ENCODE measurements at places on chromosomes 3 and 15.

- no peak for DNase-seq
These were observed 218.5 kb upstream of the PRICKLE2 start for GRCh38 chr3:64443546-64444381.

GRCh38 chr3:119647171-119647570, 13.2 kb downstream of the POPDC2 start:
- DNase-seq, result no peak

- no peak for DNase-seq
These were observed 474.0 kb downstream of the FGF12 start for GRCh38 chr3:192253138-192253887.

DNA sequence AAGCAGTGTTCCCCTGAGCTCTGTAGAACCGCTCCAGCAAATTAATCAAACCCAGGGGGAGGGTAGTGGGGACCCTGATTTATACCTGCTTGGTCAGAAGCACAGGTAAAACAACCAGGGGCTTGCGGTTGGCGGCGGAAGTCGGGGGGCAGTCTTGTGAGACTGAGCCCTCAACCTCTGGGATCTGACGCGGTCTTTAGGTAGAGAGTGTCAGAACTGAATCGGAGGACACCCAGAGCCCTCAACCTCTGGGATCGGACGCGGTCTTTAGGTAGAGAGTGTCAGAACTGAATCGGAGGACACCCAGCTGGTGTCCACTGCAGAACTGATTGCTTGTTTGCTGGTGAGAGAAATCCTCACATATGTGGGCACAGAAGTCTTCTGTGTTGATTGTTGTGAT, 12.9 kb upstream of the PAQR5 start:
- DNase-seq, result no peak

GRCh38 chr3:120264963-120265362, 20.1 kb downstream of the GPR156 start:
- DNase-seq, result no peak

GRCh38 chr15:39317225-39317624, 263.7 kb upstream of the THBS1 start:
- no peak for DNase-seq

- DNase-seq, result no peak
These were observed 24.7 kb downstream of the GXYLT2 start for GRCh38 chr3:72912532-72912931.

- no peak for DNase-seq
These were observed 14.3 kb downstream of the WNT7A start for GRCh38 chr3:13865581-13865980.

DNA sequence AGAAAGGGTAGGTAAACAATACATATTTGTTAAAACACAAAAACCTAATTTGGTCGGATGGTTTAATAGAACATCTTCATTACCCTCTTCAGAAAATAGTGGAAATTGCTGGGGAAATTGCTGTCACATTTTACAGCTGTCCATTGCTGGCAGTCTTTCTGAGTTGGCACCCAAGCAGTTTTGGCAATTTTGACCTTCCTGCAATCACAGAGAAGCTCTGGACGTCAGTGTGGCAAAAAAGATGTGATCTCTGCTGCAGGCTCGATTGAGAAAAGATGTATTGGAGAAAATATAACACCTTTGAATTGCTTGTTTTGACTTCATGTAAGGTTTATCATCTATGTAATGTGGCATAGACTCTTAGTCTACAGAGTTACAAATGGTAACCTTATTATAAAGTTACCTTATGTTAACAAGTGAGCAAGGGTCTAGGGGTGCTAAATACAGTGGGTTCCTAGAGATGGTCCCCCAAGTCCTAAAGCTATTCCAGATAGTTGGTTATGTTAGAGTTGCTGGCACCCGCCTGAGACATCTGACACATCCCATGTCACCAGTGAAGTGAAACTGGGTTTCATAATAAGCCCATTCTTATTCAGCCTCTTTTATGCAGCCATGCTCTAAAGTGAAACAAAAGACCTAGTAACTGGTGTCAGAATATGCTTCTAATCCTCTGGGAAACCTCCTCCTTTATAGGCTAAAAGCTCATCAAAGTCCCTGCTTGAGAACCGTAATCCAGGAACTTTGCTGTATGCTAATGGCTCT, 14.0 kb downstream of the UBE2E1 start:
- no peak for DNase-seq

DNA sequence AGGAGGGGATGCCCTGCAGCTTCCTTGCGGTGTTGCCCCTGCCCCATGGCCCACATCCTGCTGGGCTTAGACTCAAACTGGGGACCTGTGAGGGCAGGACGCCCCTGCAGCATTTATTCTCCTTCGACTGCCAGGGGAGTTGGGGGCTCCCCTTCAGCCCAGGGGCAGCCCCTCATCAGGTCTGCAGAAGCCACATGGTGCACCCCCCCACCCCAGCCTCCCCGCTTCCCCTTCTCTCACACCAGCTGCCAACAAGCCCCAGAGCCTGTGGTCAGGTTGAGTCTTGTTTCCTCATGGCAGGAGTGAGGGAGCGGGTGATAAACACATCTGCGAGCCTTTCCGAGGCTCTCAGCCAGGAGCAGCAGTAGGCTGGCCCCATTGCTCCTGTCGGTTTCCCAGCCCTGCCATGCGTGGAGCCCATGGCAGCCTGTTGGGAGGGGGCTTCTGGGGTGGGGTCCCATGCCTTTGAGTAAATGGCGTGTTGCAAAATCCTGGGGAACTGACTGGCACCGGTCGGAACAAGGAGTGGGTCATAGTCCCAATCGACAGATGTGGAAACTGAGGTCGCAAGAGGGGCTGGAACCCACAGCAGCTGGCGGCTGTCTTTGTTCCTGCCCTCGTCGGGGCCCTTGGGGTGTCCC, 27.8 kb downstream of the WNT7A start:
- DNase-seq, result no peak

DNA sequence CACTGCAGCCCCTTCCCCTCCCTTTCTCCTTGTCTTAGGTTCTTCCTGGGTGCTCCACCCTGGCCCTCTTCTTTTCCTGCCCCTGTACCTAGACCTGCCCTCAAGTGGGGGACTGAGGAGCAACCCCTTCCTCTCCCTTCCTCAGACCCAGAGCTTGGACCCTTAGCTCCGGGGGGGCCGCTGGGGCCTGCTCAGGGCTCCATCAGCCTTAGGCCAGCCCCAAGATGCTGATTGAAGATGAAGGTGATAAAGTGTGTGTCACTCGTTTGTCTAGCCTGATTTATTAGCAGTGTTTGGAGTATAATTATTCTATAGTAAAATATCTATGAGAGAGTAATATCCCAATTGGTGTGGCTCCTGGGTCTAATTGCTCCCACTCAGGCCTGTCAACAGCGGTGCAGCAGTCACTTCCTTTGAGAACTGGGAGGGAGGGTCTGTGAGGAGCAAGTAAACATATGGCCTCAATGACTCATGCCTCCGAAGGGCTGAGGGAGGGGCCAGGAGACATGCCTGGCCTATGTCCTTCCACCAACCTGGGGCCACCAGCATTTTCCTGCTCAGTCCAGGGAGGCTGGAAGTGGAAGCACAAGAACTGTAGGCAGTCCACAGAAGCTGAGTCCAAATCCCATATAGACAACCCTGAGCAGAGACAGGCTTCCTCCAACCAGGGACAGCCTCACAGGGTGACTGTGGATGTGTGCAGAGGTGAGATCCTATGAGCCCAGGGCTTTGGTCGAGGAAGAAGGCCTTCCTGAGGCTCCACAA, 123.2 kb downstream of the DNAJB8 start:
- no peak for DNase-seq

DNA sequence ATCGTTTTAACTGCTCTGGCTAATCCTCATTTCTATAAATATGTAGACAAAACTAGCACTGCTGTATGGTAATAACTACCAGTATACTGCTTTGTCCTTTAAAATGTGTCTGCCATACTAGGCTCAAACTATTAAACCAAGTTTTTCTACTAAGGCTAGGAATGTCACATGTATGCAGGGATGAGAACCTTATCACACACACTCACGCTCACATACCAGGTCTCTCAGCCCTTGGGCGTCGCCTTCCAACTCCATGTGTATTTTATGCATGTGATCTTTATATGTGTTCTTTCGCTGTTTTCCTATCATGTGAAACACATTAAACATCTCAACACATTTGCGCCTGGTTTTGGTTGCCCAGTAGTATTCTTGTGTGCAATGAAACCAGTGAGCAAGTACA, 32.6 kb downstream of the ATP2C1 start:
- DNase-seq, result no peak

DNA sequence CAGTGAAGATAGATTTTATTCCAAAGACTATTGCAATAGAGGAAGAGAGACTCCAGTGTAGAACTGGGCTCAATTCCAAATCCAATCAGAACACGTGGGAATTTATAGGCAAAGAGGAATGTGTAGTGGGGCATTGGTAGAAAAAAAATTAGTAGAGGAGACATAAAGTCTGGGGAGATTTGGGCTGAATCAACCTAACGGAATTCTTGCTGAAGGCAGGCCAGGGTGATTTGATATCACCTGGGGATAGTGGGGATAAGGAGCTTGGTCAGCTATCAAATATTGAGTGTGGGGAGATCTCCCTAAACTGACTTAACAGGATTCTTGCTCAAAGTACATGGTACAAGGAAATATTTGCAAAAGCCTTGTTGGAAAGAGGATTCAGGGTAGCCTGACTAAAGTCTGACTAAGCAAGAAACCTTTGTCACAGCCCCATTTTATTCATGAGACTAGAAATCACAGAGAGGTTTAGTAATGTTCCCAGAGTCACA, 29.6 kb downstream of the SST start:
- DNase-seq, result no peak

- no peak for DNase-seq
These were observed 36.1 kb downstream of the PTH1R start for GRCh38 chr3:46913644-46914043.

GRCh38 chr3:155270485-155271342, 22.8 kb downstream of the STRIT1 start:
- no peak for DNase-seq

GRCh38 chr3:98246142-98246541, 17.9 kb upstream of the OR5H6 start:
- DNase-seq, result no peak

DNA sequence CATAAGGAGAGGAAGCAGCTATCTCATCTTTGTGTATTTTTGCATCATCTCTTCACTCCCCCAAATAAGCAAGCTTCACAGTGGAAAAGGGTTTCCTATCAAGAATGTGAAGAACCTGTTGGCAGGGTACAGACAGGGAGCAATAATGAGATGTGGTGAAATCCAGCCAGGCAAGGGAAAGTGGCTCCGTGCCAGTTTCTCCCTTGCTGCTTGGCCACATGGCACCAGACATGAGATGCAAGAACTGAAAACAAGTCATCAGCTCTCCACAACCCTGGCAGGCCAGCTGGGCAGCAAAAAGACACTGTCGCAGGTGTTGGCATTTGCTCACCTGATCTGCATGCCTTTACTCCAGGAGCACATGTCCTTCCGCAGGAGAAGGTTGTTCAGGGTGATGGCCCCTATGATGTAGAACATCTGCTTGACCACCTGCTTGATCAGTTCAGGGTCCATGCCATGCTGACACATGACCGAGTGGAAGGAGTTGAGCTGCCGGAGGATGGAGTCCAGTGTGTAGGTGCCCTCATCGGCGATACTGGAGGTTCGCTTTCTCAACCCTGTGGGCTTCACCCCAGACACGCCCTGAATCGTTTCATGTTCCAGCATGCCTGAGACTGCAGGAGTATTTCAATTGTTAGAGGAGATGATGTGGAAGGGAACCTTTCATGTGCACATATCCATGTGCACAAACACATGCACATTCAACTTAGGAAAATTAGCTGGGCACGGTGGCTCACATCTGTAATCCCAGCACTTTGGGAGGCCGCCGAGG, 23.3 kb upstream of the MYO5C start:
- DNase-seq, result no peak

DNA sequence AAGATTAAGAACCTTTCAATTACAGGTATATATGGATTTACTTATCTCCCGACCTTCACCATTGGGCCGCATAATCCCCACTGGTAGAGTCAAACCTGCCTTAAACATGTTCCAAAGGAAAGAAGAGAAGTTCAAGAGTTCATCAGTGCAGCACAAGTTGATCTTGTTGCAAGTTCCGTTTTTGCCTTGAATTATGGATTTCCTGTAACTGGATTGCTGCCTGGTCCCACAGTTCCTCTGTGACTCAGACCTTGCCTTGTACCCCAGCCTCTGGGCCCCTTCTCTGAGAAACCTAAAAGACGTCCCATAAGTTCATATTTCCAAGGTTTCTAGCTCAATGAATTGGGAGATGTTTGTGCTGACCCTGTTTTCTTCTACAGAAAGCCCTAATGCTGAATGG, 112.5 kb upstream of the THBS1 start:
- no peak for DNase-seq

DNA sequence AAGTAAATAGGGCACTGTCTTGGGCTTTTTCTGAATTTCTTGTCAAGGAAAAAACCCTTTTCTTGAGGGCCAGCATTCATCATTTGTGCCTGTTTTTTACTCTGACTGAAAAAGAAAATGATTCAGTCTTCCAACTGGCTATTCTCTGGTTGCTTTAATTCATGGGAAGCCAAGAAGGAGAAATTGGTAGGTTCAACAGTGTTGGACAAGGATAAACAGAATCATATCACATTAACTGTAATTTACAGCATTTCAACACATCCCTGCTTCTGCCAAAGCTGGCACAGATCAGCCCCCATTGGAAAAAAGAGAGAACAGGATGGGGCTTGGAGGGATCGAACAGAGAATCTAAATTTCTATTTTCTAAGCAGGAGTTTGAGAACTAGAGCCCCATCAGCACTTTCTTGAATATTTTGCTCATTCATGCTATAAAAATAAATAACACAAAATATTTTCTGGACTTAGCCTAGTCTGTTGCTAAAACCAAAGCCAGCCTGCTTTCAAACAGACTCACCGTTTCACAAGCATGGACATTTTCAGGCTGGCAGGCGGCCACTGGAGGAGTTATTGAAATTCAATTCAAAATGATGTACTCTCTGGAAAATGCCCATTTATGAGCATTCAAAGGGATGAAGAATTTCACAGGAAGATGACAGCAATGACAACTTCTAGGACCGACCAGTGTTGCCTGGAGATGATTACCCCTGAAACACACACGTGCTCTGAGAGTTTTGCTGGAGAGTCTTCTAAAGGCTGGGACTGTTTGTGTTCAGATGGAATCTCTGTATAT, 181.2 kb downstream of the WNT5A start:
- no peak for DNase-seq

DNA sequence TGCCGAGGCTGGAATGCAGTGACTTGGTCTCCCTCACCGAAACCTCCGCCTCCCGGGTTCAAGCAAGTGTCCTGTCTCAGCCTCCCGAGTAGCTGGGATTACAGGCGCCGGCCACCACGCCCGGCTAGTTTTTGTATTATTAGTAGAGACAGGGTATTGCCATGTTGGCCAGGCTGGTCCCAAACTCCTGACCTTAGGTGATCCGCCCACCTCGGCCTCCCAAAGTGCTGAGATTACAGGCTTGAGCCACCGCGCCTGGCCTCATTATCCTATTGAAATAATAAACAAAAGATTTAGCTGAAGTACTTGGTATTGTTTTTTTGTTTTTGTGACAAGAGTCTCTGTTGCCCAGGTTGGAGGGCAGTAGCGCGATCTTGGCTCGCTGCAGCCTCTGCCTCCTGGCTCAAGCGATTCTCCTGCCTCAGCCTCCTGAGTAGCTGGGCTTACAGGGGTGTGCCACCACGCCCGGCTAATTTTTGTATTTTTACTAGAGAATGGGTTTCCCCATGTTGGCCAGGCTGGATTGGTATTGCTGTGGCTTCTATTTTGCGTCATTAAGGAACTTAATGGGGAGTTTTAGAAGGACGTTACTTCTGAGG, 1.5 kb downstream of the RPL35A start:
- DNase-seq, result no peak
